ENCODE measurements at places on chromosomes 1 and 21.
A peak's percentile ranks its signal among the peaks of the same experiment; 100 is the strongest.

DNA sequence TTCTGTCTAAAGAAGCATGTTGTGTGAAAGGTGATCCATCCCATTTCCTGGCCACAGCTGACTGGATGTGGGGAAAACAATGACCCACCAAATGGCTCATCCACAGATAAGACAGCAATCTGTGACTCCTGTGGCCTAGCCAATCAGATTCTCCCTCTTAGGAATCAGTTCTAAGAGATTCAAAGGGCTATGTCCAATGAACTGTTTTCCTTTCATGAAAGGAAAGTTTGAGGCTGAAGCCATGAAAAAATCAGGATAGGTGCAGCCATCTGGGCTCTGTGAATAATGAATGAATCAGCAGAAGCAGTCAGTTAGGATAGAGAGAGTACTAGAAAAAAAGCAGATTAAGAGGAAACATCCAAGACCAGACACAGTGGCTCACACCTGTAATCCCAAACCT is 164.7 kb downstream of the NRIP1 start:
- no peak for DNase-seq

- DNase-seq, result peak; percentile 59
These were observed 110.4 kb downstream of the SYT2 start for GRCh38 chr1:202599669-202600431.

DNA sequence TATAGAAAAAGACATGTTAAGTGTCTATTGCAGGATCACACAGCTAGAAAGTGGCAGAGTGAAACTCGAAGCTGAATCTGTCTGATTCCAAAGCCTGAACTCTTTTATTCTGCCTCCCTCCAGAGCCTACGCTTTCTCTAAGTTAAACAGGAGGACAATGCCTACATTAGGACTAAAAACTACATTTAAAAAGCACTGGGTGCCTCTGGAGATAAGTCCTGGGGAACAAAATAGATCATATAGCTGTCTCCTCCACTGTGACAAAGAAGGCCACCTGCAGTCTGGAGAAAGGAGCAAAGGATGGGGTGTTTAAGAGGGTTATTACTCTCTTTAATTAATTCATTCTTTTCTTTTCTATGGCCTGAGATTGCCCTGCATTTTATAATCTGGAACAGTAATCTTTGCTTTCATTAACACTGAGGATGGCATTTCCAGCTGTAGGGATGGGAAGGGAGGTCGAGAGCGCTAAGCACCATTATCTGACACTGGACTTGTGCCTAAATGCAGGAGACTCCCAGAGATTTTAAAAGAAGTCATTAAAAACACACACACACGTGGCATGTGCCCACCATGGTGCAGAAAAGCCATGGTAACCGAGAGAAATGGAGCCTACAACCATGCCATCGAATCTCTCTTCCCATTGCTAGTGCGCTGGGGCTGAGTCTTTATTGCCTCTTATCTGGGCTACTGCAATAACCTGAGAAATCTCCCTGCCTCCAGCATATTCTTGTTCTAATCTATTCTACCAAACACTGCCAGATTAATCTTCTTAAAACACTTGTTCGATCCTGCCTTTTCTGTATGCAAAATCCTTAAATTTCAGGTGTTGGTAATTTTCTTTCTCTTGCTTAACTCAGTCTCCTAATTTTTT is 92.2 kb downstream of the PLXNA2 start:
- no peak for DNase-seq

DNA sequence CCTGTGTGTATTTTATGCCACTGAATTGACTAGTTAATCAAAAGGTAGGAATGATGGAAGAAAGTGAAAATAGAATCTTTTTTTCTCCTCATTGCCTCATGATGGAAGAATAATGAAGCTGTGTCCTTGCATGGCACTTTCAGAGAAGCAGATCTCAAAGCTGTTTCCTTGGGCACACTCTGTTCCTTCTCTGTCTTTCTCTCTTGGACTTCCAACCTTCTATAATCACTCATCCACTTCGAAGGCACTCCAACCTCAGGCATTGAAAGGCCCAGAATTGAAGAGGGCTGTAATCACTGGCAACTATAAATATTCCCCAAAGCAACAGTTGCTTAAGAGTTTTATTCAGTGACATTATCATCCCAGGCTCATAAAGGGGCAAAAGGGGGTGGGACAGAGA is 31.1 kb upstream of the DNASE2B start:
- no peak for DNase-seq

GRCh38 chr1:230426246-230427093 is at the start of gene PGBD5:
Gene PGBD5, minus strand, starts transcription at chr1:230426332. Its CDS starts 404 bp downstream, at chr1:230425928.
- DNase-seq, result peak; percentile 77

GRCh38 chr1:245937316-245938045 is 569.6 kb downstream of the SMYD3 start:
- no peak for DNase-seq

- no peak for DNase-seq
These were observed 25.3 kb downstream of the CACNA1E start for GRCh38 chr1:181508486-181509165.

DNA sequence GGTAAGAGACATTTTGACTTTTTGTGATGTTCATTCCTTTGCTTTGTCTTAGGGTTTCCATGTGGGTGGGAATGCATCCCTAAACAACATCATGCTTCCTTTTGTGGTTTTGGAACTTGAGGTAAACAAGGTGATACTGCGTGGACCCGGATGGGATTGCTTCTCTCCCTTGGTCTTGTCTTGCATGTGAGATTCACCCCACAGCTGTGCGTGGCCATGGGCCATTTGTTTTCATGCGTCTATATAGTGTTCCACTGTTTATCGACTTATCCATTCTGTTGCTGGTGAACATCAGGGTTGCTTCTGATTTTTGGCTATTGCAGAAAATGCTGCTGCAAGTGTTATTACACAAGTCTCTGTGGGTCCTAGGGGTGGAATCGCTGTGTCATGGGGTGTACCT is 21.1 kb downstream of the CRYAA start:
- no peak for DNase-seq

DNA sequence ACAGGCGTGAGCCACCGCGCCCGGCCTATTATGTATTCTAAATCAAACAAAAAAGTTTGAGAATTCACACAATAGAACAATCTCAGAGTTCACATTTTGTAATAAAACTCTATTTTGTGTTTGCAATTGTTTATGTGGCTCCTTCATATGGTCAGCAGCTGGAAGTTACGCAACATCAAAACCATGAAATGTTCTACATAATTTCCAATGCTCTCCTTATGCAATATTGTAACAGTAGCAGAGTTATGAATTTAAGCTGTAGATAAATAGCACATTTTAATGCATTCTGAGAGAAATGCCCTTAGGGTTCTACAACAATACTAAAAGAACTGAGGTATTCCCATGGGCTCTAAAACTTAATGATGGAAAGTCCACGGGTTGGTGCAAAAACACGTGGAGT is 62.3 kb upstream of the COL11A1 start:
- no peak for DNase-seq

DNA sequence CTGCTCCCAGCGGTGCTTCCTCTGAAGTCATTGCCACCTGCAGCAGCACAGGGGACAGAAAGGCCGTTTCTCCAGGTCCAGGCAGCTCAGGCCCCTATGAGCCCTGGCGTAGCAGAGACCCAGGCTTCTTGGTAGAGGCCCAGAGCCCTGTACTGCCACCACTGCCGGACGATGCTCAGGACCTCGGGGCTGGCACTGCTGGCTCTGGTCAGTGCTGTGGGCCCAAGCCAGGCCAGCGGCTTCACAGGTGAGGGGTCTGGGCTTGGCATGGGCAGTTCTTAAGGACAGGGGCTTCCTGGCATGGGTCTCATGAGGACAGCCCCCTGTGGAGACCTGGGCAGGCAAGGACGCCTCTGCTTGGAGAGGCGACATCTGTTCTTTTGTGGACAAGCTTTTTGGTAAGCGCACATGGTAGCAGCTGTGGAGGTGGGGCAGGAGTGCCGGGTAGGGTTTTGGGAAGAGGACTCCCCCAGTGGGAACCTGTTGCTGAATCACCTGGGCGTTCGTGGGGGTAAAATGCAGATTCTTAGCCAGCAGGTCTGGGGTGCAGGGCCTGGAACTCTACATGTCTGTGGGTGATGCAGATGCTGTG is at the start of gene UMODL1:
Gene UMODL1, plus strand, starts transcription at position 172 of the 592 bp plus-strand sequence. Its CDS starts 0 bp downstream, at position 172.
- DNase-seq, result no peak

DNA sequence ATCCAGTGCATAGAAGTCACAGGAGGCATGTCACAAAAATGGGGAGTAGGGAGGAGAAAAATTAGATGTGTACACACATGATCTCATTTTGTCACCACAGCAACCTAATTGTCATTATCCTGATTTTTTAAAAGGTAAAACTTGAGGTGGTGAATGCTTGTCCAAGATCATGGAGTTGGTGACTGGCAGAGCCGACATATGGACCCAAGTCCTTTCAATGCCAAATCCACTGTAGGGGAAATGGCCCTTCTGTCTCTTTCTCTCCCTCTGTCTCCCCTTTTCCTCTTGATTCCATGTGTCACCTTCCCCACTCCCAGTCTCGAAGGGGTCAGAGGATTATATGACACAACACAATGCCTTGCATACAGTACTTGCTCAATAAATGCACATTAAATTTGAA is 65.7 kb upstream of the JUN start:
- no peak for DNase-seq

DNA sequence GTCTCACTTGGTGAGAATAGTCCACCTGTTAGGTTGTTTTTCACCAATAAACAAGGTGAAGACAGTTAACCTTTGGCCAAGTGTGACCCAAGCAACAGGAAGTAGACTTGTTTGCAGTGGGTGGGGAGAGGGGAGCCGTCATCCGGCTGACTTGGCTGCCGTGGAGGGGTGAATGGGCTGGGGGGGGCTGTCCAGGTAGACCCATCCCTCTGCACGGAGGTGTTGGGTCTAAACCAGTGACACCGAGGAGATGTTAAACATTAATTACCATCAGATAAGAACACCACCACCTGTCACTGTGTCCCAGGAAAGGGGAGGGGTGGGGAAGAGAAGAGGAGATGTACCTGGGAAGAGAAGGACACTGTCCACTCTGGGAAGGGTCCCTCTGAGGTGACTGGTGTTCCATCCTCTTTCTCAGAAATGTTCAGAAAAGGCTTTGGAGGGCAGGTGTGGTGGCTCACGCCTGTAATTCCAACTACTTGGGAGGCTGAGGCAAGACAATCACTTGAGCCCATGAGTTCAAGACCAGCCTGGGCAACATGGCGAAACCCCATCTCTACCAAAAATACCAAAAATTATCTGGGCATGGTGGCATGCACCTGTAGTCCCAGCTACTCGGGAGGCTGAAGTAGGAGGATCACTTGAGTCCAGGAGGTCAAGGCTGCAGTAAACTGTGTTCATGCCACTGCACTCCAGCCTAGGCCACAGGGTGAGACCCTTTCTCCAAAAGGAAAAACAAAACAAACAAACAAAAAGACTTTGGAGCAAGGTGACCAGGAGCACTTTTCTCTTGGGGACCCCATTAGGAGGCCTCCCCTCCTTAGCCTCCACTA is 6.7 kb upstream of the MYOM3 start:
- DNase-seq, result no peak

- DNase-seq, result no peak
These were observed 16.2 kb downstream of the KCTD3 start for GRCh38 chr1:215583185-215583749.

- no peak for DNase-seq
These were observed 15.5 kb downstream of the LUZP1 start for GRCh38 chr1:23152966-23153684.

DNA sequence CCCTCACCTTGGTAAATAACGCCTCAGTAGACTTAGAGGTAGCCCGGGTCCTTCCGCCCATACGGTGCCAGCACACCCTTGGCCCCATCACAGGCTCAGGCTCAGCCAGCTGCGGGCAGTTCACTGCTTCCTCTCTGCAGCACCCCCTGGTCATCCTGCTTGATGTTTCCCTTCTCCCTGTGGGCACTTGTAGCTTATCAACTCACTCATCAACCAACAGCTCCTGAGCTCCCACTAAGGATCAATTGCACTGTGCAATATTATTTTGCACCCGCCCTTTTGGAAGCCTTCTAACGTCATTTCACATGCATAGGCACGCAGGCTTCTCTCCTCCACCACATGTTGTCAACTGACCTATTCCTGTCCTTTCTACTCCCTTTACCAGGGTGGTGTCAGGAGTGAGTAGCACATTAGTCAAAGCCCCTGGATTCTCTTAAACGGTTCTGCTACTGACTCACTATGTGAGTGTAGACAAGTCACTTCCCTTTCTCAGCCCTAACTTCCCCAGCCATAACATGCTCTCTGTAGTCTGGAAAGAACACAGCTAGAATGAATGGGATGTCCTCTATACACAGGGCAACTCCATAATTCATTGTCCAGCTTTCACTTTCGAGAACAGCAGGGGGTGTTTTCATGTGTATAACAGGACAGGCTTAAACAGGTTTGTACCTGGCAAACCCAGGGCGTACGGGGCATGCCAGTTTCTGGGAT is 47.1 kb upstream of the IRF2BP2 start:
- DNase-seq, result peak; percentile 41

- DNase-seq, result no peak
These were observed 160.5 kb downstream of the LRRC7 start for GRCh38 chr1:69728206-69728605.

DNA sequence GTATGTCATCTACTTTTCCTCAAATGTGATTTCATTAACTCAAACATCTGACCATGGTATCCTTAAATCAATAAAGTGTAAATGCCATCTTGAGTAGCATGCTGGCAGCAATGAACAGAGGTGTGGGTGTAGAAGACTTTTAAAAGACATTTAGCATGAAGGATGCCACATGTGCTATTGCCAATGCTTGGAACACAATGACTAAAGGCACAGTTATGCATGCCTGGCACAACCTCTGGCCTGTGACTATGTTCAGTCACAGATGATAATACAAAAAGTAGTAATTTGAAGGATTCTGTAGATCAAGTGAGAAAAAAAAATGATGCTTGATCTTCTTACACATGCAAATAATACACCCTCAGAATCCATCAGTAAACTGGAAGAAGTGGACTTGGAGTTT is 938.9 kb upstream of the ADGRL4 start:
- DNase-seq, result no peak

DNA sequence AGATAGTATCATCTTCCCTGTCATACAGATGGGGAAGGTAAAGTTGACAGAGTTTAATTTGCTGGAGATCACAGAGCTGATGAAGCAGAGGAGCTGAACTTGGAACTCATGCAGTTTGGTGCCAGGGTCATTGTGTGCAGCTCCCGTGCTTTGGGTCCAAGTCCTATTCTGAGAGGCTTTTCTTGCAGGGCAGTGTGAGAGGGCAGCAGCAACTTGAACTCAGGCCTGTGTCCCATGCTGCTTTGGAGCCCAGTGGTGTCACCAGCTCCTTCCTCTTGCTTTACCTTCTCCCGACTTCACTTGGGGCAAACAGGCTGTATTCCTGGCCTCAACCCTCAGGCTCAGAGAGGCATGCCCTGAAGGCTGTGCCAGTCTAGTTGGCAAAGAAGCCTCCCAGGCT is 24.7 kb downstream of the INAVA start:
- no peak for DNase-seq

DNA sequence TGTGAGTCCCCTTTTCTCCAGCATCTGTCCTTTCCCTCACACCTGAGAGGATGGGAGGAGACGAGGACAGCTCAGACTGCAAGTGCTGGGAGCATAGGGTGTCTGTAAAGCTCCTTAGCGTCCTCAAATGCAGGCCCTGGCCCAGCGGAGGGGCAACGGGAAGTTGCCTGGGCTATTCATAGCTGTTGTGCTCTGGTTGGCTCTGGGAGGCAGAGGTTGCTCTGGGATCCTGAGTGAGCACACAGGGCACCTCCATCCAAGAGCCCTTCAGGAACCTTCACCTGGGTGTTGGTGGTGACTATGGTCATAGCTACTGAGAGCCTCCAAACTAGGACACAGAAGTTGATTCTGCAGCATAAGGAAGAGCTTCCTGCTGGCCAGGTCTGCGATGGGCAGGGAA is 2.6 kb downstream of the PADI1 start:
- no peak for DNase-seq
